Body of pancreas (tissue), 4 donors: ENCODE measurements at places on chromosomes 3 and 15. TPM values are rescaled to one million over a fixed set of nuclear protein-coding genes. Genes with fewer than 3 reads are reported as not detected.

DNA sequence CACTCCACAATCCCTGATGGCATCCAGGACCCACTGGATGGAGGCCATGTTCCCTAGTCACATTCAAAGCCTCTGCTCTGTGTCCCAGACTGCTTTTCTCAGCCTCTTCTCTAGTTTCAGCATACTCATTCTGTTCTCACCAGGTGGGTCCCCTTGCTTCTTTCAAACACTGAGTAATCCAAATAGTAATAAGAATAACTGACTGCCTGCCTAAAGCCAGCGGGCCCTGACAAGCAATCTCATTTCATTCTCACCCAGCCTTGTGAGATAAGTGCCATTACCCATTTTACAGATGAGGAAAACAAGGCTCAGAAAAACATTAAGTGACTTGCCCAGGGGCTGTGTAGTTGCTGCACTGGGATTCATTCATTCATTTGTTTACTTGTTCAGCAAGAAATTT is 25.4 kb downstream of the MAPKAPK3 start:
- DNase-seq: no peak

DNA sequence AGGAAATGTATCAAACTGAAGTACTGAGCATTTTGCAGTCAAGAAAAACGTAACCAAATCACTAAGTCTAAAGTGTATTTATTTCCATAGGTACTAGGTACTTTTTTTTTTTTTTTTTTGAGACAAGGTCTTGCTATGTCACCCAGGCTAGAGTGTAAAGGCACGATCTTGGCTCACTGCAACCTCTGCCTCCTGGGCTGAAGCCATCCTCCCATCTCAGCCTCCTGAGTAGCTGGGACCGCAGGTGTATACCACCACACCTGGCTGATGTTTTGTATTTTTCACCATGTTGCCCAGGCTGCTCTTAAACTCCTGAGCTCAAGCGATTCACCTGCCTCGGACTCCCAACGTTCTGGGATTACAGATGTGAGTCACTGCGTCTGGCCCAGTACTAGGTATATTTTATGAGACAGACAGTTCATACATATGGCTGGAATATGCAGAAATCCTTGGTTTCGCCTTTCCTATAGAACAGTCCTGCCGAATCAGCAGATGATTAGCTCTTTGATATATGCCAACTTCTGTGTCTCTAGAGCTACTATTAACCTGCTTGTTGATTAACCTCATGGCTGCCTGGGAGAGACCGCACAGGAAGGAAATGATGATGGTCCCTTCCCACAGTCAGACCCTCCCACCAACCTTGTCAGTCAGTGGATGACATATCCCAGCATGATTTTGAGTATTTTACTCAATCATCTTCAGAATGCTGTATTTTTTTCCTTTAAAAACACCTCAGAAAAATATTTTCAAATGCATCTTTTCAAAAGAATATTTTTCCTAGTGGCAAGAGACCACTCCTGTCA is 32.3 kb downstream of the TMOD3 start:
- no peak for DNase-seq

GRCh38 chr15:85472349-85472748 is 91.9 kb downstream of the AKAP13 start:
- DNase-seq: no peak

Gene CCDC9B
- total RNA-seq: 26.4 TPM

Gene RPL22L1
- total RNA-seq: 26.0 TPM

DNA sequence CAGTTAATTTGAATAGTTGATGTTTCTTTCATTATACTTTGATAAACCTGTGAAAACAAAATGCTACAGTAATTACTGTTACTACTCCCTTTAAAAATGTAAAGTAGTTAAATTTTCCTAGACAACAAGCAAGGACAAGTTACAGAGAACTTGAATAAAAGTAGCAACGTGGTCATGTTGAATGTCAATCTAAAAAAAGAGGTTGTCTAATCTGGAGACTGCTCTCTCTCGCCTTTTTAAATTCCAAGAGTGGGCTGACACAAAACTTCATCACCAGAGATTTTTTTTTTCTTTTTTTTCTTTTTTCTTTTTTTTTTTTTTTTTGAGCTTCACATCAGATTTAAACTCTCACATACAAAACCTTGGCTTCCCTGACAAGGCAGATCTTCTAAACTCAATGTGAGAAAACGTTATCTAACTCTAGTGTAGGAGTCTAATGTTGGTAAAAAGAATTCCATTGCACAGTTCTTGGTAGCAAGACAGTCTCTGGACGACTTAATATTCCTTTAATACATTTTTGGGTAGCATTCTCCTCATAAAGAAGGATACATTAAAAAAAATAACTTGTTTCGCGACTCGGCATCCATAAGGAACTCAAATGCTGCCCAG is 4.1 kb downstream of the FOXP1 start:
- DNase-seq: no peak

DNA sequence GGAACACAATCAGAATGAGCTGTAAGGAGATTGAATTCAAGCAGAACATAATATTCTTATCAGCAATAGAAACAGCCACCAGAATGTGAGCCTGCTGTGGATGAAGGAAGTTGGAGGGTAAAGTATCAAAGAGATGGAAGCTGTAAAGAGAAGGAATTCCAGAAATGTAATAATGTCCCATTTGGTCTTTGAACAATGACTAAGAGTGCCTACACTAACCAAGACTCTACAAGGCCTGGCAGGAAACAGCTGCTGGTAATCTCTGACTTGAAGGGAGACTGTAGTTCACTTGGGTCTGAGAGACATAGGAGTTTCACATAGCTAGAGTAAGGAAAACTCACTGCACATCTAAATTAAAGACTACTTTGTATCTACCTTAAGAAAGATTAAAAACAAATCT is 1176.0 kb upstream of the ALCAM start:
- no peak for DNase-seq

- DNase-seq: peak; percentile 78
Observed at GRCh38 chr3:139935016-139935865, at the start of gene CLSTN2. CLSTN2 (plus strand) TSS chr3:139935185.

DNA sequence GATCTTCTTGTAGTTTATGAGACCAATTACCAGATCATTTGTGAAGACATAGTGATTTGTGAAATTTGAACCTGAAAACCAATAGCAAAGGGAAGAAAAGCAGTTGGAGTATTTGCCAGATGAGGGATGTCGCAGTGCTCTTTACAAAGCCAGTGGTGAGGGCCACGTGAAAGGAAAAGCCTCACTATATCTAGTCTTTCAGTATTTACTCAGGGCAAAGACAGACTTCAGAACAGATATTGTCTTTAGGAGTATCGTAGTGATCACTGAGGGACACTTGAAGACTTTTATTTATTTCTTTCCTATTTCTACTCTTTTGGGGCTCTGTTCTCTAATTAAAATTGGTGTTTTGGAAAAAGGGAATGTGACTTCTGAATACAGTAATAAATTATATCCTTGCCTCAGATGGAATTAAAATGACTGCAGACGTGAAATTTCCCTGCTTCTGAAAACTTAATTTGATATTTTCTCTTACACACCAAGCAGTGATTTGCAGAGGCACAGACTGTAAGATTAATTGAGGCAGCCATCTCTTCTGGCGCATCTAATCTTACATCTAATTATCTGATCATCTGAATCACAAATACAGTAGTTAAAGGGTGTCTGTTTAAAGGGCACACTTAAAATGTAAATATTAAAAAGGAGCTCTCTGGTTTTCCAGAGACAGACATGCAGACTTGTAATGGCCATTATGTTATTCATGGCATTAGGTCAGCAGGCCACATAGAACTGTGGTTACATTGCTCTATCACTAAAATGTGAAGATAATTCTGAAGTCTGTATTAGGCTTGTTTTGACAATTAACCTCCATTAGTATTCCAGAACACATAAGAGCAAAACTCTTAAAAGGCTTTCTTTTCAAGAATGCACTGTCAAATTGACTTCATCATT is 193.0 kb upstream of the GOLIM4 start:
- DNase-seq: no peak

Gene ZBED2
- not detected for total RNA-seq

- no peak for DNase-seq
Observed at GRCh38 chr3:50122071-50122470, 33.1 kb upstream of the SEMA3F start.

Gene RTP1
- total RNA-seq: not detected

DNA sequence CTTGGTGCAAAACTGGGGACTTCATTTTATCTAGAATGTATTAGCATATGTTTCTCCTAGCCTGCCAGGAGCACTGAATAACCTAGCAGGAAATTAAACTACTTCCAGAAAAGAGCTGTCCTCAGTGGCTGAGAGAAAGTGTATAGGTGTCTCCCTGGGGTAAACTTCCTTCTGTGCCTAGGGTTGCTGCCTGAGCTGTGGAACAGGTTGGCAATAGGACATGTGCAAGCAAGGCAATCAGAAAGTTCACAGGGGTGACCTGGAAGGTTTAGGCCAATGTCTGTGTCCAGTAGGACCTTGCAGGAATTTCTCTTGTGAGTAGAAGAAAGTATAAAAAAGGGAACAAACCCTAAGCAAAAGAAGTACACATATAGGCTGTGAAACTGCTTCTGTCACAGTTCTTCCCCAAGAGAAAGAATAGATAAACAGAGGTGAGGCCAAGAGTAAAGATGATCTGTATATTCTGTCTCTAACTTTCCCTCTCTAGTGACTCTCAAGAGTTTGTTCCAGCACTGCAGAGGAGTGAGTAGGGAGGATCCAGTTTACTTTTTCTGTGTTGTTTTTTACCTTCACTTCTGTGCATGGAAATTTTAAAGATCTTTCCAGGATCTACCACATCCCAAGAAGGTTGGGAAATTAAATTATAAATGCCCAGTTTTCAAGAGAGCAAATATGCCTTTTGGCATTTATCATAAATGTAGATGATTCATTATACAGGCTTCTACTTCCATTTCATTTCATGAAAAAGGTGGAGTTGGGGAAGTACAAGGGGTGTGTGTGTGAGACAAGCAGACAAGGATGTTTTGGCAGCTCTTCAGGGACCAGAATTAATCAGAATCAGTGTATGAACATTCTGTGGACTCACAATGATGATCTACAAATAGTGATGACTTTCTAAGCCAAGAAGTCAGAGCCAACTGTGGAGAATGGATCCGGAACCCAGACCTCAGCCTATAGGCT is 155.2 kb downstream of the RBPMS2 start:
- no peak for DNase-seq

DNA sequence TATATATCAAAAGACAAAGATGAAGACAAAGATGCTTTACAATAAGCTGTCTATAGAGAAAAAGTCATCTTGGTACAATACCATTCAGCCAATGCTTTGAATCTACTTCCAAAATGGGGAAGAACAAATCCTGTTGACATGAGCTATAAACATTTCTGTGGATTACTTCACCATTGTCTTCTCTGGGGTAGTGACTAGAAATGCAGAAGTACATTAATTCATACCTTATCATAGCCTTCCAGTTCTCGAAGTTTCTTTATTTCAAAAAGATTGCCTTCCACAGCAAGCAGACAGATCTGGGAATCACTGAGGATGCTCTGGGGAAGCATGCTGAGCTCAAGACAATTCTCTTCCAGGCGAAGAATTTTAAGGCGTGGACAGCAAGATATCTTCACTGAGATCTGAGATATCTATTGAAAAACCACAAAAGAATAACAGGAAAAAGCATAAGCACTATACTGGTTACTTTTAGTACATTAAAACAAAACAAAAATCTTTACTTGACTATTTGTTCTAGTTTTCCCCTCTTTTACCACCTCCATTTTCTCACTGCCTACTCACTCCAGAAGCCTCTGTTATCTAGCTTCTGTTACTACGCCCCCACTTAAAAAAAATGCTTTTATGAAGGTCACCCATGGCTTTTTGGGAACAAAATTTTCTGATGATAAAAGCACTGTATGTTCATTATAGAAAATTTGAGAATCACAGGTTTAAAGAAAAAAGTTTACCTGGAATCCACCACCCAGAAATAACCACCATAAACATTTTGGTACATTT is 3.6 kb downstream of the LRRC57 start:
- no peak for DNase-seq

Gene GOLGA8S
- total RNA-seq: under 0.01 TPM

GRCh38 chr3:8856721-8857120 is 87.3 kb upstream of the OXTR start:
- DNase-seq: no peak

DNA sequence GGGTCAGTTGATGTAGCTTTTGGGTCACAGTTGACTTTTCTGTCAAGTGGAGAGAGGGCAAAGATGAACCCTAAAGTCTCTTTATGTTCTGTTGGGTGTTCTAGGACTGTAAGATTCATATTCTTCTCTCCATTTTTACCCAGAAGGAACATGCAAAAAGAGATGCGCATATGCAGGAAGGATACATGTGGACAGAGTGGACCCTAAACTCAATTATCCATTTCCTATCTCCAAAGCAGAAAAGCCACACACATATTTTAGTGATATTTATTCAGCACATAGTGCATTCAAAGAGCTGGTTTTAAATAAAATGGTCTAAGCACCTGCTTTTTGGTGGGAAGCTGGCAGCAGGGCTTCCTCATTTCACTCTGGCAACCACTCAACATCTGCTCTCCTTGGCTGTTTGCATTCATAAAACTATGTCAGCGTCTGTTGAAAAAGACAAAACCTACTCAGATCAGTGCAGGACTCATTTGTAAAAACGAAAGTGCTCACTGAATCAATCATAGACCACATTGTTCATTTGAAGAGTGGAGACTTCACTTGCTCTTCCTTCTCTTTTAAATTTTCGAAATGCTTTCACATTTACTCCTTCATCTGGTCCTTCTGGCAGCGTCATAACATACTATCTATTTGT is 96.6 kb downstream of the SEMA6D start:
- no peak for DNase-seq

Gene CMTM7
- 51.1 TPM for total RNA-seq

Gene PRSS50
- total RNA-seq: 3.1 TPM

- no peak for DNase-seq
Observed at GRCh38 chr15:86055688-86056087, 24.0 kb upstream of the AGBL1 start.

GRCh38 chr3:19769694-19770093 is 164.3 kb downstream of the EFHB start:
- no peak for DNase-seq

- no peak for DNase-seq
Observed at GRCh38 chr15:77546050-77546501, 86.6 kb downstream of the LINGO1 start.

DNA sequence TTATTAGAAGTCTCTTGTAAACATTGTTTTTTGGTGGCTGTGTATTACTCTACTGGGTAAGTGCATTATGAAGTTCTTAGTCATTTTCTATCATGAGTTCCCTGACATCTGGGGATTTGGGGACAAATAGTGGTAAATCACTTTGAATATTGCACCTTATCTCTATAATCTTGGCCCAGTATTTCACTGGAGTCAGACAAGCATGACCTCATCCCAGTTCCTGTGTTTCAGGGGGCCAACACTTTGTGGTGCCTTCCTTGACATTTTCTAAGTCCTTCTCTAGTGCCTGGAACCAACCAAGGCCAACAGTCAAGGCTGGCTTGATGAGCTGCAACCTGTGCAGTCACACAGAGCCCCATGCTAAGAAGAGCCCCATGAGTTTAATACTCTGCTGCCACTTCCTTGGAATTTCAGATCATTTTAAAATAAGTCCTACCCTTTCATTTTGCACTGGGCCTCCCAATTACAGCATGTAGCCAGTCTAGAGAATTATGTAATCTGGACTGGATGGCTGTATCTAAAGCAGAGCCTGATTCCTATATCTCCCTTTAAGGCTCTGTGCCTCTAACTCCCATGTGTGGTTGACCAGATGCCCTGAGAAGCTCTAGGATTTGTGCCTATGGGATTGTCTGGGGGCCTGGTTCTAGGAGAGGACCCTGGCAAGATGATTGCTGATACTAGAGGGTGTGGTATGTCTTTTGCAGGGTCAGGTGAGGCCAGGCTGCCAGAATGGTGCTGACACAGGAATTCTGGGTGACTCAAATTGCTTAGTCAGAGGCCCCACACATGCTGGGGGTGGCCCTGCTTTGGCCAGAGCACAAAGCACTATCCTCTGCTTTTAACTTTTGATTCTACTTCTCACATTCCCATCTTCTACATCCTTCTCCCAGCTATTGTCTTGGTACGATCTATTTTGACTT is 319.6 kb upstream of the TBC1D5 start:
- no peak for DNase-seq

Gene TMEM44
- 1.8 TPM for total RNA-seq
